Activated CD8-positive, alpha-beta T cell treated with anti-CD3 and anti-CD28 coated beads, Interleukin-2, amount 10 ng/mL, durations not matched to agents 7 days and 5 days (primary cell): ENCODE measurements at places on chromosomes 3 and 15. TPM values are rescaled to one million over a fixed set of nuclear protein-coding genes. Genes with fewer than 3 reads are reported as not detected.

IQGAP1 gene
- total RNA-seq, result 257 TPM

DNA sequence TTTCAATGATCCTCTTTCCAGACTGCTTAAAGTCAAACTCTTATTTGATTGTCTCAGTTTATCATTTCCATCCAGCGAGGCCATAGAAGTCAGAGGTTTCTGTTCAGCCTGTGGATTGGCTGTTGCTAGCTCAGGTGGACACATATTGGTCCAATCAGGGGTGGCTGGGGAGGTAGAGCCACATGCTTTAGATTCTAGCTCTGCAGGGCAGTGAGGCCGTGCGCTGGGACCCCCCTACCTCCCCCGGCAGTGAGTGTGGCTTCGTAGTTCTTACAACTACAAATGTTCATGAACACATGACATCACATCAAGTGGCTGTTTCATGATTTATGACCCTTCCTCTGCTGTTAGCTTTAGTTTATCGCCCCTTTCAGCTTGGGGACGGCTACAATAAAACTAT, 18.0 kb downstream of the APOD start:
- no peak for DNase-seq

GRCh38 chr3:194101592-194102432, 34.1 kb upstream of the HES1 start:
- DNase-seq, result no peak

DNA sequence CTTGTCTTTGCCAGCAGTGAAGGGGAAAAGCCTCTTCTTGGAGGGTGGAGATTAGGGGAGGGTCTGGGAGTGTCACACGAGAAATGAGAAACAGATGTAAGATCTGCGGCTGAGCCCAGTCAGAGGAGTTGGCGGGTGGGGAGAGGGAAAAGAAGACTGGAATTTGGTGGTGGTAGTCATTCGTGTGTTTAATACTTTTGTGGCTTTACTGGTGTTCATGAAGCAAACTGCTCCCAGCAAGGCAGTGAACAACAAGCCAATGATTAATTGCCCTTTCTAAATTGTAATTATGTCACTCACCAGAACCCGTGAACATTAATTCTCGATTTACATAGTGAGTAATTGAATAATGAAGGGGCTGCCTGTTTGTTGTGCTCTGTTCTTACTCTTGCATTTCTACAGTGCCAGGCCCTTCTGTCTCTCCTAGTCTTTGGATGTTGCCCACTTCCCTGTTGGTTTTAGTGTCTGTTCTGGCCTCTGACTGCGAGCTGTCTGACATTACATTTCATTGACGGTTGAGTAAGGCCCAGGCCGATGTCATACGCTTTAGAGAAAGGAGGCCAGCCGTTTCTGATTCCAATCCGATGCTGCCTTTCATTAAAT, 78.0 kb downstream of the CHCHD6 start:
- no peak for DNase-seq

ZNF80 gene
- total RNA-seq, result 0.89 TPM
